ENCODE measurements at places on chromosomes 6 and 20.
A peak's percentile ranks its signal among the peaks of the same experiment; 100 is the strongest.

DNA sequence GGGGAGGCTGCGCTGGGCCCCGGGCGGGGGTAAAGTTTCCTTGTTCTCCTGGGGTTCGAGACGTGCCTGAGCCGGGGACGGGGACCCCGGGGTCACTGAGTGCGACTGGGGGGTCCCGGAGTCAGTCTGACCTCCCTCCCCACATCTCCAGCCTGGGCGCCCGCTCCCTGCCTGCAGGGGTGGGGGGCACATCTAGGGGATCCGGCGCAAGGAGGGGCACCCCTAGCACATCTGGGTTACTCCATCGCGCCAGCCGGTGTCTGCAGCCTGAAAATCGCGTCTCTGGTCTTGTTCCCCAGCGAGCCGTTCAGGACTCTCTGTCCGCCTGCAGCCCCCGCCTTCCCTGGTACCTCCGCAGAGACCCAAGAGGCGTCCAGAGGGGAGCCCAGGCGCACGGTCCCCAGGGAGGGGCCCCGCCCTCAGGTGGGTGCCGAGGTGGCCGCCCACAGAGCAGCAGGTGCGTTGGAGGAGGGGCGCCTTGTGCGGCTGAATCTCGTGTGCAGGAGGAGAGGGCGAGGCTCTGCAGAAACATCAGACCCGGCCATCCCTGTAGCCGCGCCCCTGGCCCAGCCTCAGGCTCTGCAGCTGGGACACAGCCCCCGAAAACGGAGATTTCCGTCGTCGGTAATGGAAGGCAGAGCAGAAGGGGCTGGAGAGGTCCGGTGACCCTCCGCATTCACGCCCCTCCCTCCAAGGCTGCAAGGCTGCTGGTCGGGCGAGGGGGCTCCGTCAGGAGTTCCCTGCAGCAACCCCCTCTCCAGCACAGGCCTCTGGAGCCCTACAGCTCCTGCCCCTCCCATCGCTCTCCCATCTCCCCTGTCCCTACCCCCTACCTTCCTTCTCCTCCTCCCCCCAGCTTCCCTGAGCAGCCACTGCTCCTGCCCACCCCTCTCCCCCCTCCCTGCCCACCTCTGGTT lies 628 bp upstream of the CHRNA4 start:
- DNase-seq = no peak

- DNase-seq = no peak
Observed at GRCh38 chr6:159125951-159126352, 43.2 kb upstream of the FNDC1 start.

DNA sequence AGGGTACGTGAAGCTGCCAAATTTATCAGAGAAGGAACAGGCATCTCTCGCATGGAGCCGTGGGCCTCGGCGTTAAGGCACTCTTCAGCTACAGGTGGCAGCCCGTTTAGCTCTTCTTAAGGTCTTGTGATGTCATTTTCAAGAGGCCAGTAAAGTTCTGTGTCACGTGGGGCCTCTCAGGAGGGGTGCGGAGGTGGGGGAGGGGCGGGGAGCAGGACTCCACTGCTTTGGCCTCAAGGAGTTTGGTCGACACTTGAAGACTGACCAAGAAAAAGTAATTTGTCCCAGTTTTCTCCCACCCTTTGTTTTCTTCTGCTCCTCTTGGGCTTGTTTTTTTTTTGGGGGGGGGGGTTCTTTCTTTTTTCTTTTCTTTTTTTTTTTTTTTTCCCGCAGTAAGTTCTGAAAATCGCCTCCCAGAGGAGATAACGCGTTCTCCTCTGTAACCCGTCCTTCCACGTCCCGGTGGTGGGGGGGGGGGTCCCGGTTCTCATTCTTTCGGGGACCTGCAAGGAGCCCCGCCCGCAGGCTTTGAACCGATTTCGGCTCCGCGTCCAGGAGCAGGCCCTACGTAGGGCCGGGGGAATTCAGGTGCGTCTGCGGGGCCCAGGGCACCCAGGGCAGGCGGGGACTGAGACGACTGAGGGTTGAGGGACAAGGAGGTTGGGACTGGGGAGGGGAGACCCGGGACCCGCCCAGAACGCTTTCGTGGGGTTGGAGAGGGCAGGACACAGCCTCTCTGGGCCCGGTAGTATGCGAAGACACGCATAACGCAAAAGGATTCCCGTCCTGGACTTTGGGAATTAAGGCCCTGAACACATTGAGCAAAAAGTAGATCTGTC lies 26.0 kb downstream of the GPX6 start:
- peak; percentile 39 for DNase-seq

GRCh38 chr6:80454197-80454596 lies 347.7 kb downstream of the BCKDHB start:
- peak; percentile 16 for DNase-seq

DNA sequence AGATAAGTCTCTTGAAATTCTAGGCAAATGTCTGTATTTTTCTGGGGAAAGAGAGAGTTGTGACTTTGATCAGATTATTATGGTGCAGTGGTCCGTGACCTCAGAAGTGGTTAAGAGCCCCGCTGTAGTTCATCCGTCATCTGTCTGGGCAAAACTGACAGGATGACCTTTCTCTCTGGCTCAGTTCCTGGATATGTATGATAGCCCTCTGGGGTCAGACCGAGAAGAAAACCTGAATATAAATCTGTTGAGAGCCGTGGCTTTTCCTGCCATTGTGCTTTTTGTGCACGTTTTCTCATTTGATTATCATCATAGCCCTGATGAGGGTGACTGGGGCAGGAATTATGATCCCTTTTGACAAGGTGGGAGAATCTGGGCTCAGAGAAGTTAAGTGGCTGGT lies 26.5 kb downstream of the GHRH start:
- no peak for DNase-seq

DNA sequence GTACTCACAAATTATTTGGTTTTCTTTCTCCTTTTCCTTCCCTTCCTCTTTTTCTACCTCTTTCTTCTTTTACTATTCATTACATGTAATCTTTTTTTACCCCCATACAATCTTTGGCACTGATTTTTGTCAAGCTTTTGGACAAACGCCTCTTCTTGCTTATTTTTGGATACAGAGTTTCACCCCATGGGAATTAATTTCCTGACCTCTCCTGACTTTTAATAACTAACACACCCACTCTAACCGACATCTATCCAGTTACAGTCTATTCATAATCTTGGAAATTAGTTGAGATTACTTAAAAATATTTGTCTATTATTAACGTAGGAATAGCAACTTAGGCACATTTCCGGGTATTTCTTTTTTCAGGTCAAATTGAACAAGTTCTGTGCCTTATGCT lies 101.2 kb downstream of the HDGFL1 start:
- DNase-seq = no peak

DNA sequence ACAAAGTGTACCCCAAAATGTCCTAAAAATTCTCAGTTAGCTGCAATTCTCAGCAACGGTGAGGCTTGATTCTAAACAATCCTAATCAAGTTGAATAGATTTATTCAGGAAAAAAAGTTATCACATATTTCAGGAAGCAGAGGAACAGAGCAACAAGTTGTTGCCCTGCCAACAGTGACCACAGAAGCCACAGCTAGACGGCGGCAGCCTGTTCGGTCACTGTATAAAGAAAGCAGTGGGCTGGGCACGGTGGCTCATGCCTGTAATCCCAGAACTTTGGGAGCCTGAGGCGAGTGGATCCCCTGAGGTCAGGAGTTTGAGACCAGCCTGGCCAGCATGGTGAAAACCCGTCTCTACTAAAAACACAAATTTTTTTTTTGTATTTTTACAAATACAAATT lies 171.2 kb upstream of the BMP5 start:
- DNase-seq = no peak

DNA sequence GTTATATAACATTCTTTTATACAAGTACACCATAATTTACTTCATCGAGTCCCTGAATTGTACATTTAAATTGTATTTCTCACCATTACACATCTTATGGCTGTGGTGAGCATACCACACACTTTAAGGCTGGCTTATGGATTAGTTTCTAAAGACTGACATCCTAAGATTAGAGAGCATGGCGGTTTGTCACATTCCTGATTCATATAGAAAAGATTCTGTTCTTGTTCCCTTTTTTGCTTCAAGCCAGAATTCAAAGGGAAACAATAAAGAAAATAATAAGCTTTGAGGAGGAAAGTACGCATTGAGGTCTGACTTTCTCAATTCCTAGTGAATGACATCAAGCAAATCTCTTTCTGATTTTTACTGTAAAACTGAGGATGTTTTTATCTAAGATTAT lies 2.5 kb downstream of the BTN1A1 start:
- no peak for DNase-seq

DNA sequence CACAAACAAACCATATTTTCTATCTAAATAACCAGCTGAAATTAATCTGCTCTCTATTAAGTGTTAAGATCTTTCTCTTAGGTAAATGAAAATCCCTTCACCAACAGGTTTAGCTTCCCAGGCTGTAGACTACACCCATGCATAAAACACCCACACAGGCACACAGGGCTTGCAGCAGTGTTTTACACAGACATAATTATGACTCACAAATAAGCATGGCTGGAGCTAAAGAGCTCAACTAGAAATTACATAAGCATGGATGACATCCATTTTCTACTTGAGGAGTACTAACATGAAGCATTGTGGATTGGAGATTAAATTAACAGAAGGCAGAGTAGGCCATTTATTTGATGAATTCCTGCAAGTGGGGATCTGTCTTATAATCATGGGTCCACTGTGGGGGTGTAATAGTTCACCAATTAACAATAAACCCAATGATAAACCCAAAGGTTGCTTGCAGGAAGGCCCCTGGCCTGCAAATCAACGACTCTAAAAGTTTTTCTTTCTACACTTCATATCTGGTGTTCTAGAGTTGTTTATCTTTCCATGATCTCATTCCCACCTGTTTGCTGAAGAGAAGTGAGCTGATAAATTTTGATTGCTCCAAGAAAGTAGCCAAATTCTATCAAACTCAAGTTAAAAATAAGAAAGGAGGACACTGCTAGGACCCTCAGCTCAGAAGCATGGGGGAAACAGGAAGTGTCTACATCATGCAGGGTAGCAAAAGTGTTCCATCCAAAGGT lies 33.8 kb upstream of the E2F3 start:
- DNase-seq = no peak

DNA sequence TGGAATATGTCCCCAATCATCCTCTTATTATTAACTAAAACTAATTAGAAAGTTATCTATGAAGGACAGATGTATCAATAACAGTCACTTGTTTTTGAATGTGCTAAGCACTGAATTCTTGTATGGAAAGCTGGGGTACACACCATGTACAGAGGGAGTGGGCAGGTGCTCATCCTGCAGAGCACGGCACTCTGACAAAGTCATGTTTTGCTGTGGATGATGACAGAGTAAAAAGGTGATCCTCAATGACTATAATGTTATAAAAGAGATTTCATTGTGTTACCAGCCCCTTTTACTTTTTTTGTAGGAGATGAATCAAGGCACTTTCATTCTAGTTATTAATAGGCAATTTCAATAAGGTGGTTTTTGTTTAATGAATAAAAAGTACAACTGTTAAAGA lies 51.4 kb upstream of the MCM9 start:
- DNase-seq = no peak

DNA sequence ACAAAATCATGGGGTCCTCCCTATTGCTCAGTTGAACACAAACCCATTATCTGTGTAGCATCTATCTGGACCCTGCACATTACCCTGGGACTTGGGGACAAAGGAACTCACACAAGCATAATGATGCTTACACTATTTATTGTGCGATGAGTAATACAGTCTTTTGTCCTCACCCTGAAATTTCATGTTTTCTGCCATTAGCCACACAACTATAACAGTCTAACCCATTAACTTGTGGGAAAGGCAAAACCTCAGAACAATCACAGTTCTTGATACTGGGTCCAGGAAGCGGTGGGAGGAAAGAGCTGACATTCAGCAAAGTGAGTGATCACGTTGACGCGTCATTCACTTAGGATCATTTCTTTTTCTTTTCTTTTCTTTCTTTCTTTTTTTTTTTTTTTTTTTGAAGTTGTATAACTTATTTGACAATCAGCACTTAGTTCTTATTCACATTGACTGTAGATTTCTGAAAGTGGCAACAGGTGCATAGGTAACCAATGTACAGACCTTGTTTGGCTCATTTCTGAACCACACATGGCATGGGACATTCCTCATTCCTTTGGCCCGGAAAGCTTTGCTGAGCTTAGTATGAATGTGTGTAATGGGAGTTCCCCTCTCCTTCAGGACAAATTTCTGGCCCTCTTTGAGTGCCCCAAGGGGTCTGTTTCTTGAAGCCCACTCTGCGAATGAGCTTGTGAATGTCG lies 94.8 kb upstream of the CNKSR3 start:
- DNase-seq = no peak

- no peak for DNase-seq
Observed at GRCh38 chr20:3732327-3733118, at the start of gene HSPA12B. Gene HSPA12B, plus strand, starts transcription at chr20:3732685. Its CDS starts 5,990 bp downstream, at chr20:3738675.

- DNase-seq = no peak
Observed at GRCh38 chr6:158437571-158437970, 122.3 kb upstream of the TMEM181 start.

DNA sequence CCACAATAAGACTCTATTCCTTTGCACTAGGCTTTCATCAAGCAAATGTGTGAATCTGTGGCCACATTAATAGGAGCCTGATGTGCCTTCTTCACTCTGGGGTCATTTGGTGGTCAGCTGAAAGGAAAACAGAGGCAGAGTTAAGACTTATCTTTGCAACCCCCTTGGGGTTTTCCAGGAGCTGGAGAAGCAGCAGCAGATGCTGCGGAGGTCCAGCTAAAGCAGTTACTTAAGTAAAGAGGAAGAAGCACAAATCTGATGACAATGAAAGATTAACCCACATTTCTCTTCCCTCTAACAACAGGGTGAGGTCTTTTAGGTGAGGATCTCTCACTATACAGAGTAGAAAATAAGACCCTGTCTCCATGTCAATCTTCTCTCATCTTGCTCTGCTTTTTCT lies 45.4 kb upstream of the QKI start:
- no peak for DNase-seq

DNA sequence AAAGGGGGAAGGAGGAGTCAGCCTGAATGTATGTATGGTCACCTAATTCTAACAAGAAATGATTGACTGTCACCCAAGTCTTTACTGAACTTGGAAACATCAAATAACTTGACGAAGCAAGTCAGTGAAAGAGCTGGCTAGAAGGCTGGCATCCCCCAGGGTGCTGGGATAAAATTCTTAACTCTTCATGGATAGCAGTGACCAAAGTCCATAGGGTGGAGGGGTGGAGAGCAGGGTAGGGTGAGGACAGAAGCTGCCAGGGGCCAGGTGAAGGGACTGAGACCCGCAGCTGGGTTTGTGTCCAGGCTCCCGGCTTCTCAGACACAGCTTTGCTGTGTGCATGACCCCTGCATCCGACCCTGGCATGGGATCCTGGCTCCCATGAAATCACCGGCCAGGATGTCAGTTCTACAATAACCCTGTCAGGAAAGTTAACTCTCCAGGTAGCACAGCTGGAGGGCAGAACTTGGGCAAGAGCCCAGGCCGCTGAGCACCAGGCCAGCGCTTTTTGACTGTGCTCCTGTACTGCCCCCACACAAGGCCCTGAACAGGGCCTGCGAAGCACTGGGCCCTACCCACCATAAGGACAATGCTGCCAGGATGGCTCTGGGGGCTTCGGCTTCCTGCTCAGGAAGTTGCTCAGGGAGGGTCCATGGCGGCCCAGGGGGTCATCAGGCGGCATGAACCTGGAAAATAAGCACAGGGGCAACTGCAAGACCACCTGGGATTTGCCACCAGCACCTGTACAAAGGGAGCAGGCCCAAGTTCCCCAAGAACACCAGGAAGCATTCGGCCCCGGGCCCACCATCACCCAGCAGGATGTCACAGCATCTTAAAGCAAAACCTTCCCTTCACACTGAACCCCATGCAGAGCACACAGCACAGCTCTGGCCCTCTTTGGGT lies 32.5 kb downstream of the ZC3H12D start:
- DNase-seq = no peak

- DNase-seq = no peak
Observed at GRCh38 chr6:70860920-70861319, 95.9 kb downstream of the B3GAT2 start.

Measured in CD4-positive, alpha-beta T cell treated with Interleukin-21 for 1 hour (primary cell).